ENCODE measurements at places on chromosomes 3 and 15.

DNA sequence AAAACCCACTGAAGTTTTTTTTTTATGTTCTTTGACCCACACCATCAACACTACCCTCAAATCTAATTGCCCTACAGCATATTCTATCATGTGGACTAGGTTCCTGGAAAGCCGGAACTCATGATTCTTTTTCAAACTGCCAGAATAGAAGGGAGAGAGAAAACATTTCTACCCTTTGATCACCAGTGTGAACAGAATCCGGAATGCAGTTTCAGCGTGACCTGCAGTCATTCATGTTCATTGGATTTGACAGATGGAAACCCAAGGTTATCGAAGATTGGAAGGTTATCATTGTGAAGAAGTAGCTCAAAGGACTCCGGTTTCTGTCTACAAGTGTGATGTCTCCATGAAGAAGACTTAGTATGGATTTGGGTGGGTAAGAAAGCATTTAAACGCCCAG lies 39.4 kb upstream of the RASA2 start:
- no peak for DNase-seq

DNA sequence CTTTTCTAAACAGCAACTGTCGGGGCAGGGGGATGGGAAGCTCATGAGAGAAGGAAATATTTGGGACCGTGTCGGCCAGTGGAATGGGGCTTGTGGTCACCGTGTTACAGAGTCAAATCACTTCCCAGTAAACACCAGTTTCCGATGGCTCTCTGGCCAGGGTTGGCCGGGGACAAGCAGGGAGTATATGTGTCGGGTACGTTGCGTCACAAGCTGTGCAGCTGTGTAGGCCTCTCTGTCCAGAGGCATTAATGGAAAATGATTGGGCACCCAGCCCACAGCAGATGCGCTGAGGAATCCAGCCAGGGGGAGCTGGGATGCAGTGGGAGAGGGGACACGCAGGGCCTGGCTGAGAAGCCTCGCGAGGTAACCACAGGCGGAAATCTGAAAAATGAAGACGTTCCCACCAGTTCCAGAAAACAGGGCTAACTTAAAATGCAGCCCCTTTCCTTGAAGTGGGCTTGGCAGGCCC lies 15.8 kb upstream of the ALDH1A3 start:
- DNase-seq, result no peak

DNA sequence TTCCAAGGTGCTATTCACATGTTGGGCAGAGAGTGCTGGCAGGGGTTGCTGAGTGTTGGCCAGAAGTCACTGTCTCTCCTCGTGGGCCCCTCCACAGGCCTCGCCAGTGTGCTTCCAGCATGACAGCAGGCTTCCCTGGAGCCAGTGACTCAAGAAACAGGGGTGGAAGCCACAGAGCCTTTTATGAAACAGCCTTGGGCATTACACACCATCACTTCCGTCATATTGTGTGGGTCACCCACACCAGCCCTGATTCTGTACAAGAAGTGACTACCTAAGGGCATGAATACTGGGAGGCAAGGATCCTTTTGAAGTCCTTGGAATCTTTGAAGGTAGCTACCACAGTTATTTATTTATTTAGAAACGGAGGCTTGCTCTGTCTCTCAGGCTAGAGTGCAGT lies 177.6 kb upstream of the UBE3A start:
- no peak for DNase-seq

DNA sequence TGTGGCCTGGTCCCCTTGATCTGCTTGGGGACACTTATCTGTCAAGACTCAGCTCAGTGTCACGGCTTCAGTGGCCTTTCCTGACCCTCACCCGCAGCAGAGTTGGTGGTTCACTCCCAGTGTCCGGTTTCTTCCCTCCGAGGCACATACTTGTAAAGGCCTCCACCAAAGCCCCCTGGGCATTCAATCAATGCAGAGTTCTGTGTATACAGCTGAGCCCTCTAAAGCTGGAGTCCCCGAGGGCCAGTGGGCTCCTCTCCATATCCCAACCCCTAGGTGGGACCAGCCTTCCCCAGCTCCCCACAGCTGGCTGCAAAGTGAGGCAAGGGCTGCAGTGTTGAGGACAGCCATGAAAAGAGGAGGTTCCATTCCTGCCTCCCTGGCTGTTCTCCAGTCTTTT lies 70.9 kb upstream of the RGMA start:
- no peak for DNase-seq

DNA sequence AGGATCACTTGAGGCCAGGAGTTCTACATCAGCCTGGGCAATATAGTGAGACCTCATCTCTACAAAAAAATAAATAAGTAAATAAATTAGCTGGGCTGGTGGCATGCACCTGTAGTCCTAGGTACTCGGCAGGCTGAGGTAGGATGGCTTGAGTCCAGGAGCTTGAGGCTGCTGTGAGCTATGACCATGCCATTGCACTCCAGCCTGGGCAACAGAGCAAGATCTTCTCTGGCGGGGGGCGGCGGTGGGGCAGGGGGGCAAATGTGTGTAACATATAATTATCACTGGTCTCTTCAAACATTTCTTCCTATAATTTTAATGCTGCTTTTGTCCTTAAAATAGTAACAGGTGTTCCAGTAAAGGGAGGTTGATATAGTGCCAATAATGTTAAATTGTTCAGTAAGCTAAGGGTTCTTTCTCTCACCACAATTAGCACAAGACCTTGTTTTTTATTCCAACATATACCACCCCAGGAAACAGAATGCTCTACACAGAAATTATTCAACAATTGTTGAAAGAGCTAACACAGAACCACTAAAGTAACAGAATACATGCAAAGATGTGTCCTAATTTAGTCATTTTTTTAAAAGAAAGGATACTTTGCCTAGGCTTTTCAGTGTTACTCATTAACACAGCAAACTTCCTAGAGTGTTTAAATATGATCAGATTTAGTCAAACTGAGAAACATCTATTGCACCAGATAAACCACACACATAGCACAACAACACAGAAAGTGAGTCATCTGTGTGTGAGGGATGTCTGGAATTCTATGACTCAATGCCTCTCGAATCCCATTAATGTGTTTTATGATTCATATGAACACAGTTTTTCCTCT lies 29.1 kb downstream of the ANKRD28 start:
- no peak for DNase-seq

DNA sequence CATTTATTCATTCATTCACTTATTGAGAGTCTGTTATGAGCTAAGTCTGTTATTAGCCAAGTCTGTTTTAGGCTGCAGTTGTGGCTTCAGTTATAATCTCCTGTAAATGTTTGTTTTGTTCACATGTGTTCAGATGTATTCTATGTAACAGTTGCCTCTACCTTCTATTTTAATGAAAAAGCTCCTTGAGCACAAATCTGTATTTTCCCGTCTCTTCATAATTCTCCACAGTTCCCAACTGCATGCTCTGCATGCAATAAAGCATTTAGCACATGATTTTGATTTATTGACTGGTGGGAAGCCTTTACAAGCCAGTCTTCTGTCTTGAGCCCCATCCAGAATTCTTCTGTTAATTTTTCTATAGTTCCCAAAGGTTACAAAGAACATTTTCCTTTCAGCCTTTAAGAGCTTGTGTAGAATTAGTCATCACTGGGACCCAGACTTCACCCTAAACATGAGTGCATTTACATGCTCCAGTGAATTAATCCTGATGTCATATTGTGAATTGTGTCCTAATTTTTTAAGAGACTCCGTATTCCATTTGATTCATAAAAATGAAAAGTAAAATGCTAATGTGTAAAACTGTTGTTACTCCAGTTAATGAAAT lies 122.3 kb upstream of the NR2E3 start:
- DNase-seq, result no peak

DNA sequence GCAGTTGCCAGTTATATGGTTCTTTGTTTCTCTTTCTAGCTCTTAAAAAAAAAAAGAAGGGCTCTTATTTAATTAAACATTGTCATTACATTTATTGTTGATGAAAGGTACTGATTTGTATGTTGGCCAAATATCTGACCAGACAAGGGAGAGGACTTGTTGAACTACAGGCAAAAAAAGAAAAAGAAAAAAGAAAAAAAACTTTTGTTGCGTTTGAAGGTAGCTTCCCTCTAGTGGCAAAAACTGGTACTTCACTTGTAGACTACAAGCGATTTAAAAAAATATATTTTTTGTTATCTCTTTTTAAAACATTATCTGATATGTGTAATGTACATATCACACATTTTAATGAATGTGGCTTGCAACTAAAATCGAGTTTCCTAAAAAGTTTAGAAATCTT lies 280.6 kb downstream of the ROBO2 start:
- no peak for DNase-seq

- DNase-seq, result no peak
These were observed 84.6 kb downstream of the REC114 start for GRCh38 chr15:73527598-73527997.

- DNase-seq, result no peak
These were observed 40.9 kb downstream of the CBLB start for GRCh38 chr3:105827959-105828358.

GRCh38 chr15:65832549-65833364 lies 36.5 kb upstream of the RAB11A start:
- no peak for DNase-seq

DNA sequence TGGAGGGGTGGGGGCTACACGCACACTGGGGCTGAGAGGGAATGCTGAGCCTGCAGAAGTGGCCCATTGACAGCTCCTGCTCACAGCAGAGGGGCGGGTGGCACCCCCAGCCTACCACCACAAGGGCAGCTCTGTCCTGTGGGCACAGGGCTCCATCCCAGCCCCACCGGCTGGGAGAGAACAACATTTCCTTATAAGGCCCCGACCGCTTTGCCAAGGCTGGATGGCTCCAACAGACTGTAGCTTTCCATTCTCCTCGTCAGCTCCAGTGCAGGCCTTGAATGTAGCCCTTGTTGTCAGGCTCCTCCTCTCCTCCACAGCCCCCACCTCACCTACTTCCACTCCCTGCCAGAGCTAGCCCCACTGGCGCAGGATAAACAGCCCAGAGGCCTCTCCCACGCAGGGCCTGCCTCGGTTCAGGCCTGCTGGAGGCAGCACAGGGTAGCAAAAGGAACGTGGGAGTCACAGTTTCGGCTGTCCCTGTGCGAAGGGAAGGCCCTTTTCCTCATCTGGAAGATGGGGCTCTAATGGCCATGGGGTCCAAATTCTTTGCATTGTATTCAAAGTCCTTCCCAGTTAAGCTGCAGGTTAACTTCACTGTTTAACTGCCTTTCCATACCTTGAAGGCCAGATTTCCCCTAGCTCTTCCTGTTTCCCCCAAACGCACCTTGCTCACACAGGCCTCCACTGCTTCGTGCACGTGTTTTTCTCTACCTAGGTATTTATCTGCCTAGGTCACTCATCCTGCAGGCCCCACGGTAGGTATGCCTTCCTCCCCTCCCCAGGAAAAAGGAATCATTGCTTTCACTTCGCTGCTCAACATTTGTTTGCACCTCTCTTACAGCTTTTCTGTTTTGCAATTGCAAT lies 101.6 kb upstream of the LPP start:
- no peak for DNase-seq

DNA sequence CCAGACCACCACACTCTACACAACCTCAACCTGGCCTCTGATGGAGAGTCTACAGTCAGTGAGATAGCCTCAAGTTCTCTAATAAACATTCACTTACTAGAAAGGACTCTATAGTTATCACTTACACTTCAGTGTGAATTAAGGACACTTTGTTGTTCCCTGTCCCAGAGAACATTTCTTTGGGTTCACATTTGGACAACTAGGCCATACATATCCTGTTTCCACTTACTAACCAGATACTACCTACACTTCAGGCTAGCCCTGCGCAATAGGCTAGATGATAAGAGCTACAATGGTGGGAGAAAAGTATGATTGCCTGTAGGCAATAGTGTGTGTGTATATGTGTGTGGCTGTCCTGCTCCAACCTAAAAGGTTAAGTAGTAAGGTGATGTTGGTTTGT lies 72.7 kb downstream of the TP63 start:
- DNase-seq, result no peak

- DNase-seq, result no peak
These were observed 76.9 kb downstream of the RPN1 start for GRCh38 chr3:128573707-128574162.

- no peak for DNase-seq
These were observed 140.2 kb upstream of the RBMS3 start for GRCh38 chr3:29140666-29141065.

- no peak for DNase-seq
These were observed 16.0 kb upstream of the PSMD6 start for GRCh38 chr3:64039332-64039731.

- no peak for DNase-seq
These were observed 259.5 kb upstream of the LYSMD4 start for GRCh38 chr15:99992611-99993231.
